Activated CD4-positive, CD25-positive, alpha-beta regulatory T cell (primary cell): ENCODE measurements at places on chromosomes 5 and 9.

- no peak for DNase-seq
Measured at GRCh38 chr9:29475471-29475870, 1902.2 kb upstream of the C9orf72 start.

DNA sequence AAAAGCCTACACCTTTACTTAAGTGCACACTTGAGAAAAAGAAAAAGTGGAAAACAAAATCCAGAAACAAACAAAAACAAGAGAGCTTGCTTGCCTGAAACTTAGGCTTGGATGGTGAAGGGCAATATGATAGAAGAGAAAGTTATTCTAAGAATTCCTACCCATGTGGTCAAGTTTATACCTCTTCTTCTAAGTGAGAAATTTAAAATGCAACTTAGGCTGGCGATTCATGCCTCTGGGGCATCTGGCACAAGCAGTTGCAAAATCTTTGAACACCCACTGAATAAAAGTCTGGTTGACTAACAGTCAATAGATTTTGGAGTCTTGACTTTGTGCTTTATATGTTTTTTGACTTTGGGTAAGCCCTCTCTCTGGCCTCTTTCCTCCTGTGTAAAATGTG lies 239.6 kb downstream of the KDM4C start:
- DNase-seq = no peak

DNA sequence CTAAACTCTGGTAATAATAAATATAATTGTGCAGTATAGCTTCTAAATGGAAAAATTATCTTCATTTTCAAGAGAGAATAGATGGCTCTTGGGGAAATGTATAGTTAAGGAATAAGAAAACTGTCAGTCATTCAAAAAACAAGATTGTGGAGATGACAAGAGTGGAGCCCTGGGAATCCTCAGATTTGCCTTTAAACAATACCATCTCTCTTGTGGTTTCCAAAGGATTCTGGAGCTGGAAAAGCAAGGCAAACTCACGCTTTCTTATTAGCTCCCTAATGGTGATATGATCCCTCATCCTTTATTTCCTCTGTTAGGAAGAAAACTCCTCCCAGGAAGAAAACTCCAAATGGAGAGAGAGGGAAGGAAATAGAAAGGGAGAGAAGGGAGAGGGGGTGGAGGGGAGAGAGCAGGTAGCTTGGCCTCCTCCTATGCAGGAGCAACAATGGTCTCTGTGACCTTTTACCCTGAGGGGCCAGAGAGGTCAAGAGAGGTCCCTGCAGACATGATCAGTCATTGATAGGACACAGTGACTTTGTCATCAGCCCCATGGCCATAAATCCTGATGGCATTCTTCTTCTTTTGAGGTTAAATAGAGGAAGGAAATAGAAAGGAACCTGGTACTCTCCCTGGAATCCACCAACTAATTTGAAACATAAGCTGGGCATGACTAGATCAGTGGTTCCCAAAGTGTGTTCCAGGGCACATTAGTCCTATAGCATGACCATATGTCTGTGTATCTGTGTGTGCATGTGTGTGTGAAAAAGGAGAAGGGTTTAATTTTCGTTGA lies 312.2 kb downstream of the ARRDC3 start:
- DNase-seq = no peak

GRCh38 chr9:130843049-130843908 lies 8.2 kb downstream of the ABL1 start:
- no peak for DNase-seq

- DNase-seq = no peak
Measured at GRCh38 chr9:105510024-105510423, 47.9 kb upstream of the FKTN start.

- DNase-seq = no peak
Measured at GRCh38 chr9:20512106-20512505, 110.2 kb downstream of the MLLT3 start.
